T-helper 2 cell (primary cell): ENCODE measurements at places on chromosomes 1 and 21.

GRCh38 chr1:66489972-66490601 lies 43.9 kb upstream of the SGIP1 start:
- no peak for DNase-seq

- DNase-seq, result no peak
Measured at GRCh38 chr1:152374451-152374850, 14.6 kb upstream of the FLG2 start.

DNA sequence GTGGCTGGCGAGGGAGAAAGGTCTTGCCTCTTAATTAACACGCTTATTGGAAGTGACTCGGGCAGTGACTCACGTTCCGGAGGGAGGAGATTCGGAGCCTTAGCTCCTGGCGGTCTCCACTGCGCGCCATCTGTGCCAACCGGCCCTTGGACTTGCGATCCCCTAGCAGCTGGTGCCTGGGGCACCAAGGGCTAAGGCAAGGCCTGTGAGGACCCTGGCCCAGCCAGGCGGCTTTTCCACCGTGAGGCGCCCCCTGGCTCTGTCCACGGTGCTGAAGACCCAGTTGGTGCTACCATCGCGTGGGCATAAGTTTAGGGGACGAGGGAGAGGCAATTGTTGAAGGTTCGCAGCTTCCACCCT lies 1.3 kb upstream of the SYT6 start:
- DNase-seq, result no peak

DNA sequence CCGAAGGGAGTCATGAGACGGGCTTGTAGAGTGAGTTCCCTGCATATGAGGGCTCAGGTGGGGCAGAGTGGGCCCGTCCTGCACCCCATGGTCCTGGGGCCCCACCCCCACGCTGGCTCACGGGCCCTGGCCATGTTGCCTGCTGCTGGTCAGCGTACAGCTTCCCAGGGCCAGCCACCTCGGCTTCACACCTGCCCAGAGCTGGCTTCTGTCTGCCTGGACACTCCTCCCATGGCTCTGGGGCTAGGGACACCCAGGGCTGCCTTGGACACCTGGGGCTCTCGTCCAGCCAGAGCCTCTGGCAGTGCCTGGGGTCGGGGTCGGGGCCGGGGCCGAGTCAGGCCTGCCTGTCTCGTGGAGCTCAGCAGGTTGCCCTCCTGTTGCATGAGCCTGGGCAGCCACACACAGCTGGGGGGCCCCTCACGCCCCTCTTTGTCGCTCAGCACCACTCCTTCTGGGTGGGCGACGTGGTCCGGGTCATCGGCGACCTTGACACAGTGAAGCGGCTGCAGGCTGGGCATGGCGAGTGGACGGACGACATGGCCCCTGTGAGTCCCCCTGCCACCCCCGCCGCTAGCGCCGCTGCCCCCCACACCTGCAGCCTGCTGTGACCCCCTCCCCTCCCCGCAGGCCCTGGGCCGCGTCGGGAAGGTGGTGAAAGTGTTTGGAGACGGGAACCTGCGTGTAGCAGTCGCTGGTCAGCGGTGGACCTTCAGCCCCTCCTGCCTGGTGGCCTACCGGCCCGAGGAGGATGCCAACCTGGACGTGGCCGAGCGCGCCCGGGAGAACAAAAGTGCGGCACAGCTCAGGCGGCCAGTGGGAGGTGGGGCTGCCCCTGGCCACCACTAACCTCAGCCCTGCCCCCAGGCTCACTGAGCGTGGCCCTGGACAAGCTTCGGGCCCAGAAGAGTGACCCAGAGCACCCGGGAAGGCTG lies 5.5 kb upstream of the MMP23B start:
- no peak for DNase-seq

GRCh38 chr21:37193006-37193405 lies 74.1 kb downstream of the VPS26C start:
- DNase-seq, result no peak

GRCh38 chr1:94658221-94658620 lies 116.7 kb upstream of the F3 start:
- DNase-seq, result no peak

GRCh38 chr1:116323491-116323890 lies 49.6 kb upstream of the ATP1A1 start:
- no peak for DNase-seq

DNA sequence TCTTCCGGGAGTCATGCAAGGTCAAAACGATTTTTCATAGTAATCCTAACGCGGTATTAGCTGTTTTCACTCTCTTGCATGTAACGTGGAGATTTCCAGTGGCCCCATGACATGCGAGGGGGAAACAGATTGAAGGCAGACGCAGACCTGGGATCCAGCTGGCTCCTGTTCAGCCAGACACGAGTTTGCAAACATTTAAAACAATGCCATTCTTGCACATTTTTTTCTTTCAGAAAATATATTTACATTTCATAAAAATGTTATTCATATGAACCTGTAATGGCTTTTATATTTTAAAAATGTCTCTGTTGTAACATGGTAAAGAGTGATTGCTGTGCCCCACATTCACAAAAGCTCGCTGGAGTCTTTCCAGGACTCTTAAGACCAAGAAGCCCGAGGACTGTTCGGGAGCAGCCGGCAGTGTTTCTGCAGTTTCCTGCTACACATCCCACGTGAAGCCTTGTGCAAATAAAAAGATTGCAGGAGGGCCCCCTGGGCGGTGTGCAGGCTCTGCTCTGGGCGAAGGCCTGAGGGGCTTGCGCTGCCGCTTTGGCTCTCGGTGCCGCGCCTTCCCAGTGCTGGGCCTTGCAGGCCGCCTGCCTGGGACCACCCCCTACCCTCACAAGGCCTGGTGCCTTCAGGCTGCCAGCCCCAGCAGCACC lies 184.9 kb downstream of the DYRK1A start:
- DNase-seq, result no peak

DNA sequence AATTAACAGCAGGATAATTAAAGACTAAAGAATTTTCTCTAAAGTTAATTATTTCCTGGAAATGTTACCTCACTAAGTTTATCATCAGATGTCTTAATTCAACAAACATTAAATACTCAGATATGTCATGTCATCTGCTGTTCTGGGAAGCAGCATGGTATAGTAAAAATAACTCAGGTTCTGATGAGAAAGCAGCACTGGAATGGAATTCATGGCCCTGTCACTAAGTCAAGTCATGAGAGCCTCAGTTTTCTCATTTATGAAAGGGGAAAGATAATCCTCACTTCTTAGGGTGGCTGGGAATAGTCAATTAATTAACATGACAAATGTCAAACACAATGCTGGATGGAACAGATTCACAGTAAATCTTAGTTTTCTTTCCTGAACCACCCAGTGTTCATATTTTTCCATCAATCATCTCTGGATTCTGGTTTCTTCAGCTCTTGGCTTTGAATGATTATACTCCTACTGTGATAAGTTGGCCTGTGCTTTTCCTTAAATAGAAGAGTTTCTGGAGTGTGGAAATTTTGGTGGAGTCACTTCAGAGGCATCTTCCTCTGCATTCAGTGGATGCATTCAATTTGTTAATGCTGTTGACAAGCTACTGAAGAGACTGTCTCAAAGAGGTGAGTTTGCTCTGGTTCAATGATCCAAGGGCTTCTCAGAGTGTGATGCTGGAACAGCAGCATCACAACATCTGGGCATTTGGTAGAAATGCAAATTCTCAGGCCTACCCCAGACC lies 319.4 kb downstream of the KCNH1 start:
- DNase-seq, result no peak

DNA sequence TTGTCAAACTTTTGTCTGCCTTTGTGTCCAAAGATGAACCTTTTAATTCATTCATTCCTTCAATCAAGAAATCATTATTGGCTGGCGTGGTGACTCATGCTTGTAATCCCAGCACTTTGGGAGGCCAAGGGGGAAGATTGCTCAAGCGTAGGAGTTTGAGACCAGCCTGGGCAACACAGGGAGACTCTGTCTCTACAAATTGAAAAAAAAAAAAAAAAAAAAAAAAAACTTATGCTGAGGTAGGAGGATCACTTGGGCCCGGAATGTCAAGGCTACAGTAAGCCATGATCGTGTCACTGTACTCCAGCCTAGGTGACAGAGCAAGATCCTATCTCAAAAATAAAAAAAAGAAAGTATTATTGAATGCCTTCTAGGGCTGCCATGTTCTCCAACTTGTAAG lies 51.3 kb upstream of the CXADR start:
- DNase-seq, result no peak

DNA sequence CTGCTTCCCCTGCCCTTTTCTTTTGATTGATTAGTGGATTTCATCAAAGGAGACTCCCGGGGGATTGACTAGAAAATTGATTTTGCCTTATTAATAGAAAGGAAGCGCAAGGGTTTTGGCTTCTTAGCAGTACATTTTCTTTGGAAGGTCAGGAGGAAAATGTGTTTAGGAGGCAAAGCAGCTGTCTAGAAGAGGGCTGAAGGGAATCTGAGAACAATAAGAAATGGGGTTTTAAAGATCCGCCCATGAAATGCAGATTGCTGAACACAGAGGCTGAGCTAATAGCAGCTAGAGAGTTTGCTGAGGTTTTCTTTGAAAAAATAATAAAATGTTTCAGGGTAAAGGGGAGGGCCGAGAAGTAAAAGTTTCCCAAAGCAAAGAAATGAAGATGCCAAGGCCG lies 4.9 kb downstream of the SERTAD4 start:
- no peak for DNase-seq

DNA sequence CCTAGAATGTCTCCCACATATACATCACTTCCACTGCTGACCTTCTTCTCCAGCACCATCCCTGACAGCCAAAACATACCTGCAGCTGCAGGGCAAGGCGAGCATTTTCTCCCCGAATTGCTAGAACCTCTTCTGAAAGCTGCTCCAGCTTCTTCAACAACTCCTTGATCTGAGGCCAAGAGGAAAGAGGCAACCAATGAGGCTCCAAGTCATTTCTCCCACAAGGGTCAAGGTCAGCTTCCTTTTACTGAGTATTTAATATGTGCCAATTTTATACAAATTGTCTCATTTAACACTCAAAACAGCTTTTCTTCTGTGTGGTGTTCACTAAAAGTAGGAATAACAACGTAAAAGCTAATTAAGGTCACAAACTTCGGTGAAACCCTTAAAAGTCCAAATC lies 9.4 kb upstream of the PIAS3 start:
- DNase-seq, result no peak

DNA sequence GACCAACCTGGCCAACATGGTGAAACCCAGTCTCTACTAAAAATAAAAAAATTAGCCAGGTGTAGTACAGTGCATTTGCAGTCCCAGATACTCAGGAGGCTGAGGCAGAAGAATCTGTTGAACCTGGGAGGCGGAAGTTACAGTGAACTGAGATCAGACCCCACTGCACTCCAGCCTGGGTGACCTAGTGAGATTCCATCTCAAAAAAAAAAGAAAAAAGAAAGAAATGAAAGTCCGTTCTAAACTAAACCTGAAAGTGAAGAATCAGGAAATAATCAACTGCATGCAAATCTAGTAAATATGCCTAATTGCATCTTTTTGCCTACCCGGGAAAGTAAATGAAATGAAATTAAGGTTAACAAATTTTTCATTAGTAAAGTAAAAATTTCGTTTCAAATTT lies 99.6 kb downstream of the ZZZ3 start:
- DNase-seq, result no peak

DNA sequence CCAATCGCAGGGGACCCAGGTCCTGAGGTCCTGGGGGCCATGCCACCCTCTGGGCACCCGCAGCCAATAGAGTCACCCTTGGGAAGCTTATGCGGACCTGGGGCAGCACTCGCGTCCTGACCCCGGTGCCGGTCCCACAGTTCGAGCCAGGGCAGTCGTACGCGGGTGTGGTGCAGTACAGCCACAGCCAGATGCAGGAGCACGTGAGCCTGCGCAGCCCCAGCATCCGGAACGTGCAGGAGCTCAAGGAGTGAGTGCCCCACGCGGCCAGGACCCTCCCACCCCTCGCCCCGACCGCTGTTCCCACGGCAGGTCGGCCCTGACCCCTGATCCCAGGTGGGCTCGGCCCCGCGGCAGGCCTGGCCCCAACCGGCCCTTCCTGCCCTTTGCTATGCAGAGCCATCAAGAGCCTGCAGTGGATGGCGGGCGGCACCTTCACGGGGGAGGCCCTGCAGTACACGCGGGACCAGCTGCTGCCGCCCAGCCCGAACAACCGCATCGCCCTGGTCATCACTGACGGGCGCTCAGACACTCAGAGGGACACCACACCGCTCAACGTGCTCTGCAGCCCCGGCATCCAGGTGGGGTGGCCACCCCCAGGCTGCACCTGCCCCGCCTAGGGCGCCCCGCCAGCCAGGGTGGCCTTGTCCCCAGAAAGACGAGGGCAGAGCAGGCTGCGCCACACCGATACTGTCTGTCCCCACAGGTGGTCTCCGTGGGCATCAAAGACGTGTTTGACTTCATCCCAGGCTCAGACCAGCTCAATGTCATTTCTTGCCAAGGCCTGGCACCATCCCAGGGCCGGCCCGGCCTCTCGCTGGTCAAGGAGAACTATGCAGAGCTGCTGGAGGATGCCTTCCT lies 20.5 kb downstream of the COL6A1 start:
- DNase-seq, result no peak

GRCh38 chr1:239682046-239682445 lies 295.7 kb downstream of the CHRM3 start:
- DNase-seq, result no peak

GRCh38 chr1:190367200-190367599 lies 110.5 kb downstream of the BRINP3 start:
- DNase-seq, result no peak

DNA sequence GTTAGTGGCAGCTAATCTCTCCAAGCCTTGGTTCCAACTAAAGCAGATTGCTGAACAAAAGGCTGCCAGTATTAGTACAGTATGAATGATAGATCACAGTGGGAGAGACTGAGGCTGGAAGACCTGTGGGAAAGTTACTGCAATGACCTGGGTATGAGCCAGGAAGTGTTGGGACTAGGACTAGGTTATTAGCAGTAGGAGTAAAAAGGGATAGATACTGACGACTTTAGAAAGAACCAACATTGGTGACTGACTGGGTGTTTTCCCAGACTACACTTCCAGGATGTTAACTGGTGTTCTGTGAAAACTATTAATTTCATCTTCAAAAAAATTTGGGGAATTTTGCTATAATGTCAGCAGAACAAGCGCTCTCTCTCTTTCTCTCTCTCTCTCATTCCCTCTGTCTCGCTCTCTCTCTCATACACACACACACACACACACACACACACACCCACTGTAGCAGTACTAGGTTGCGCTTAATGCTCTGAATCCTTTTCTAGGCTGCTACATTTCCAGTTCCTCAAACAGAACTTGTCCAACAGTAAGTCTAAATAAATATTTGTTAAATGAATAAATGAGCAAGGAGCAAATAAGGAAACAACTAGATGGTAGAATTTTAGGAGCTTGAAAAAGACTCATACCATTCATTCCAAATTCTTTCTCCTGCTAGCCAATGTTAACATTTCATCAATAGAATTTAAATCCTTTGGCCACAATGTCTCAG lies 47.6 kb upstream of the RGS8 start:
- DNase-seq, result no peak

- no peak for DNase-seq
Measured at GRCh38 chr1:62823556-62823955, 39.6 kb downstream of the ATG4C start.

- no peak for DNase-seq
Measured at GRCh38 chr1:115337633-115338456, at the start of gene NGF. NGF (minus strand) TSS chr1:115338249; CDS start chr1:115286795, 51,454 bp downstream.

DNA sequence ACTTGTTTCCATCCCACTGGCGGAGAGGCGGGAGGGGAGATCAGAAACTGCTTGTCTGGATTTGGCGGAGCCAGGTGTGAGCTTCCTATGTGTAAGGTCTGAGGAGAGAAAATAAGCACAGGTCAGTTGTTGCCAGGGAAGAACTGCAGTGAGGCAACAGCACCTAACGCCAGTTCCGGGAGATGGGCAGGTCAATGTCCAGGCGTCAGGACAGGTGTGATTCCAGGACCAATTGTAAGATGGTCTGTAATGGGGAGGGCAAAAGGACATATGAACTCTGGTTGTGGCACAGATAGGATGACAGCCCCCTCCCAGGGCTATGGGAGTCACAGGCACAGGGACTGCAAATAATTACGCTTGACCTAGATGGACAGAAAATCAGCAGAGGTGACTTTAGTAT lies 9.6 kb upstream of the KCNE1 start:
- DNase-seq, result no peak

GRCh38 chr1:15304708-15305467 lies 57.9 kb downstream of the FHAD1 start:
- peak; percentile 12 for DNase-seq
